Tracheal epithelial cell (primary cell): ENCODE measurements at places on chromosomes 11 and 22. TPM values are rescaled to one million over a fixed set of nuclear protein-coding genes. Genes with fewer than 3 reads are reported as not detected.

Gene PYGM
- 0.21 TPM in 1 of 2 replicates, not detected in the other for total RNA-seq

Gene JOSD1
- 101 and 133 TPM in 2 replicates for total RNA-seq

Gene DPAGT1
- total RNA-seq = 20.2 and 27.5 TPM in 2 replicates

Gene MOGAT2
- not detected in 2 replicates for total RNA-seq

Gene GLYATL2
- 0.24 TPM in 1 of 2 replicates, not detected in the other for total RNA-seq

Gene SLCO2B1
- total RNA-seq = 1.1 and 6.7 TPM in 2 replicates

Gene CDC42BPG
- 12.0 and 17.1 TPM in 2 replicates for total RNA-seq

Gene TECTA
- total RNA-seq = under 0.01 TPM in 1 of 2 replicates, not detected in the other

Gene OR8K1
- not detected in 2 replicates for total RNA-seq

Gene IGLL5
- total RNA-seq = not detected in 2 replicates

Gene PARVB
- 11.1 and 23.9 TPM in 2 replicates for total RNA-seq

Gene ADSL
- 87.2 and 122 TPM in 2 replicates for total RNA-seq

Gene TMPRSS5
- total RNA-seq = not detected in 2 replicates

Gene TMEM151A
- not detected in 2 replicates for total RNA-seq

Gene NADSYN1
- 90.1 and 109 TPM in 2 replicates for total RNA-seq

Gene CATSPER1
- under 0.01 TPM in 1 of 2 replicates, not detected in the other for total RNA-seq

Gene DCDC1
- total RNA-seq = under 0.01 and 0.21 TPM in 2 replicates

Gene SULT4A1
- 0.24 TPM in 1 of 2 replicates, not detected in the other for total RNA-seq

Gene LGR4
- 24.8 and 37.9 TPM in 2 replicates for total RNA-seq

Gene RAB3IL1
- total RNA-seq = 1.1 and 1.9 TPM in 2 replicates

Gene CCDC73
- under 0.01 TPM in 1 of 2 replicates, not detected in the other for total RNA-seq

Gene IL18BP
- 0.24 and 0.64 TPM in 2 replicates for total RNA-seq

Gene OR2AG1
- total RNA-seq = not detected in 2 replicates

Gene KLHL35
- 2.4 TPM in 1 of 2 replicates, not detected in the other for total RNA-seq

Gene TMEM191B
- total RNA-seq = 1.1 and 3.4 TPM in 2 replicates

Gene TBX10
- total RNA-seq = not detected in 2 replicates

Gene TIGD3
- total RNA-seq = under 0.01 and 0.43 TPM in 2 replicates

Gene RTN4RL2
- total RNA-seq = not detected in 2 replicates

Gene KDM2A
- 38.3 and 40.7 TPM in 2 replicates for total RNA-seq

Gene OR52K1
- not detected in 2 replicates for total RNA-seq

Gene ANGPTL5
- total RNA-seq = not detected in 2 replicates

Gene CEP126
- total RNA-seq = 0.24 and 1.1 TPM in 2 replicates

Gene GAL3ST3
- total RNA-seq = 0.48 TPM in 1 of 2 replicates, not detected in the other

Gene C1QTNF5
- 0.43 and 1.2 TPM in 2 replicates for total RNA-seq

Gene APOL4
- total RNA-seq = not detected in 2 replicates

Gene SEPTIN5
- total RNA-seq = 4.7 and 26.5 TPM in 2 replicates

Gene OR5D14
- not detected in 2 replicates for total RNA-seq

Gene ADAMTS8
- total RNA-seq = not detected in 2 replicates

Gene COMT
- 266 and 283 TPM in 2 replicates for total RNA-seq

Gene OR5AR1
- total RNA-seq = not detected in 2 replicates

Gene OVOL1
- total RNA-seq = 8.1 and 61.7 TPM in 2 replicates

Gene KIRREL3
- total RNA-seq = 1.4 TPM in 1 of 2 replicates, not detected in the other

Gene SLC22A9
- total RNA-seq = not detected in 2 replicates

Gene OR10A6
- total RNA-seq = not detected in 2 replicates
